ENCODE measurements at places on chromosomes 7 and 10.

GRCh38 chr7:156095908-156096539, 283.8 kb upstream of the SHH start:
- no peak for DNase-seq

- no peak for DNase-seq
These were observed 12.9 kb downstream of the SLC13A4 start for GRCh38 chr7:135715055-135715522.

DNA sequence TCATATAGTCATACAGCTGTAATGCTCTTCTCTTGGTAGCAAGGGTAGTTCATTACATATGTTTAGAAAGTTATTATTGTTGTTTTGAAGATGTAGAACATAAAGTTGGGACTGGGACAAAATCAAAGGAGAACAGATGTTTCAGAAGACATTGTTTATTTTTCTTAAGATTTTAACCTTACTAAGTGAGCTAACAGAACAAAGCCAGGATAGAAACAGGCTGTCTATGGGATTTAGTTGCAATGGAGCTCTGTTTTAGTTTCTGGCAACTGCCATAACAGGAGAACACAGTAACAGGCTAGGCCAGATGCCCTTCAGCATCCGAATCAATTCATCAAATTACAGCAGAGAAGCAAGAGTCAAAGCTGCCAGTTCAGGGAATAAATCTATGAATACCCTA, 382.4 kb downstream of the ARL4A start:
- no peak for DNase-seq

DNA sequence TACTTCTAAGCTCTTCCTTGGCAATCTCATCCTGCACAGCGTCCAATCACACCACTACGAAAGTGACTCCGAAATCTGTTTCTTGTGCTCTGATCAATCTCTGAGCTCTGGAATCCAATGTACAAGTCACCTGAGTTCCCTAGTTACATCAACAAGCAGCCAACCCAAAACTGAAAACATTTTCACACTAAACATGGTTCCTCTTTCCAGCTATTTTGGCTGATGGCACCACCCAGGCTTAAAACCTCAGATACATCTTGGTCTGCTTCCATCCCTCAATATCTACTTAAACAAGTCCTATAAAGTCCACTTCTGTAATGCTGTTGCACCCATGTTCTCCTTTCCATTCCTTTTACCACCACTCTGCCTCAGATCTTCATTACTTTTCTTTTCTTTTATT, 3.6 kb downstream of the BLOC1S2 start:
- DNase-seq = no peak

- no peak for DNase-seq
These were observed 106.2 kb downstream of the SAMD9 start for GRCh38 chr7:93011351-93012294.

DNA sequence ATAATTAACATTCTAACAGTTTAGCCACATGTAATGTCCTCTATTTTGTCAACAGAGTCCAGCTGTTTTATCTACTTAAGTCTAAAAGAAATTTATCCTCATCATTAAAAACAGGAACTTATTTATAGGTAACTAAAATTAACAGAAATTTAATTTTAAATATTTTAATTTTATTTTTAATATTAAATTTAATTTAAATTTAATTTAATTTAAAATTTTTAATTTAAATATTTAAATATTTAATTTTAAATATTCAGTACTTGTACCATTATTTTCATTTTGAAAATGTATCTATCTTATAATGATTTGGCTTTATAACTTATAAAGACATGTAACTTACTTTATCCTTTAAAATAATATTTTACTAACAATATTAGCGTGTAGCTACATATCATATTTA, 1.0 kb upstream of the GPR22 start:
- DNase-seq = no peak

DNA sequence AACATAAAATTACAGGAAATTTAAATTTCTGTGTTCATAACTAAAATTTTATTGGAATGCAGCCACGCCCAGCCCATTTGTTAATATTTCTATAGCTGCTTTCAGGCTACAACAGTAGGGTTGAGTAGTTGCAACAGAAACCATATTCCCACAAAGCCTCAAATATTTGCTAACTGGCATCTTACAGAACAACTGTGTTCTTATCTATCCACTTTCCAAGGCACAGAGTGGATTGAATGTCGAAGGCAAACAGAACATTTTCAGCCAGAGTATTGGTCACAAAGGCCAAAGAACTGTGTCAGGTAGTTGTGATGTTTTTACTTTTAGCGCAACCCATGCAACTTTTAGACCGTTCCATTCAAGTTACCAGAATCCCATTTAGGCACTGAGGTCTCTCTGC, 51.1 kb upstream of the OPN4 start:
- no peak for DNase-seq

Measured in tibial artery (tissue), 4 donors.